ENCODE measurements at places on chromosomes 7 and 10. TPM values are rescaled to one million over a fixed set of nuclear protein-coding genes. Genes with fewer than 3 reads are reported as not detected.

- DNase-seq = no peak
These were observed 67.8 kb downstream of the DOCK4 start for GRCh38 chr7:112138325-112138852.

DNA sequence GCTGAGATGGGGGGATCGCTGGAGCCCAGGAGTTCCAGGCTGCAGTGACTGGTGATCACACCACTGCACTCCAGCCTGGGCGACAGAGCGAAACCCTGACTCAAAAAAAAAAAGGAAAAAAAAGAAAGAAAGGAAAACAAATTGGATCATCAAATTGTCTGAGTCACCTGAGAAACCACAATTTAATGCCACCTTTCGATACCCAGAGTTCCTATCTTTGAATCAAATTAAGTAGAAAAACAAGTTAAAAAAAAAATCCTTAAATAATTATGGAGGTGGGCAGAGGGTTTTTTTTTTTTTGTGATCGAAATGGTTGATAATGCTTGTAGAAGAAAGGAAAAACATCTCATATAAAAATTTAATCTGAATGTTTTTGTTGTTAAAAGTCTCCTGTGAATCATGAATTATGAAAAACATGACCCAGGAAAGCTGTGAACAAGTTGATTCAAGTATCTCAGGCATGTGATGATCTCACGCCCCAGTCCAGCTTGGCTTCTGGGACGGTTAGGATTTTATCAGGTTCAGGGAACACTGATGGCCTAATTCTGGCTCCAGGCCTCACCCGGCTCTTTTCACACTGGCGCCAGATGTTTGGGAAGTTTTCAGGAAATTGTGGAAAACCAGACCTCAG lies 25.3 kb upstream of the CUX1 start:
- no peak for DNase-seq

DNA sequence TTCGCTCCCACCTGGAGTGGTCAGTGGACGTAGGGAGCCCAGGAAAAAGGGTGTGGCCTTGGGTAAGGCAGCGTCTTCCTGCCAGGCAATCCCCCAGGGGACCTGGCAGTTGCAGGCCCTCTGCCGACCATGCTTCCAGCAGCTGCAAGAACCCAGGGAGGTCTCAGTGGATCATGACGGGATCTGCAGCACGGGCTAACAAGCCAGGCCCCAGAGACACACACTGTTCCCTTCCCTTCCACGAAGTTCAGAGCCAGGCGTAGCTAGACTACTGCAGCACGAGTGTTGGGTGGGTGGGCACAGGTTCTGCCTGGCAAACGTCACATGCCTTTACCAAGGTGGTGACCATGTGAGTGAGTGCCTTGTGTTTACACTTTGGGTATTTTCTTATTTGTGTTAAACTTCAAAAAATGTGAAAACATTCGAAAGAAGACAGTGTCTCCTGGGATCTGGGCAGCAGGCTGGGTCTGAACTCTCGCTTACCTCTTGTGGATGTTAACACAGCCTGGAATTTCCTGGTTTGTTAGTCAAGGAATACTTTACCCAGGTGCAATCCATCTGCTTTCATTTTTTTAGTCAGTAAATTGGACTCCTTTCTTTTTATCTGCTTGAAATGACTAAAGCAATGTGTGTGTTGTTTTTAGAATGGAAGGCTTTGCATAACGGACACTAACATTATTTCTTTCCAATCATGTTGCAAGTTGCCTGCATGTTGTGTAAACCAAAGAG lies 48.2 kb upstream of the VIPR2 start:
- DNase-seq = no peak

DNA sequence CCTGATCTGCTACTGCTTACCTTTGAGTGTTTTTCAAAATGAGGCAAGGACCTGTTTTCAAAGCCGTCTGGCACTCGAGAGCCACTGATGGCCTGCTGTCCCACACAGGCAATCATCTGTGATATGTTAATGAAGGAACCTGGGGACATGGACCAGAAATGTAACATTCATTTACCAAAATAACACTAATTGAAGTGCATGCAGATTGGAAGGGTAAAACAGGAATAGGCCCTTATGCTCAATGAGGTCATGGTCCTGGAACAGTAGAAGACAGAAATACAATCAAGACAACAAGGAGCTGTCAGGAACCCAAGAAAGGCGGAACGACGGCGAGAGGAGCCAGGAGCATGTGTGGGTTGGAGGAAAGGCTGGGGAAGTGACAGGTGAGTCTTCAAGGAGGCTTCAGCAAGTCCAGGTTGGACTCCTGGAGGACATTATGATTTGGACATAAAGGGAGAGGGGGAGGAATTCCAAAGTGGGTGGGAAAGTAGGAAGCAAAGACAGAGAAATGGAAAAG lies 28.3 kb downstream of the POLR3A start:
- DNase-seq = no peak

- DNase-seq = no peak
These were observed 72.5 kb upstream of the NKX6-2 start for GRCh38 chr10:132858121-132859081.

- no peak for DNase-seq
These were observed 2.9 kb upstream of the TMEM72 start for GRCh38 chr10:44908066-44908749.

- no peak for DNase-seq
These were observed 16.7 kb downstream of the SEC31B start for GRCh38 chr10:100502926-100503494.

GRCh38 chr10:23331567-23332301 lies 12.9 kb downstream of the C10orf67 start:
- DNase-seq = no peak

GRCh38 chr10:53130337-53130736 lies 357.8 kb upstream of the MBL2 start:
- no peak for DNase-seq

- no peak for DNase-seq
These were observed 209.9 kb downstream of the SEMA3E start for GRCh38 chr7:83439026-83439425.

GRCh38 chr10:104028146-104028545 lies 57.5 kb downstream of the COL17A1 start:
- peak; percentile 58 for DNase-seq

DNA sequence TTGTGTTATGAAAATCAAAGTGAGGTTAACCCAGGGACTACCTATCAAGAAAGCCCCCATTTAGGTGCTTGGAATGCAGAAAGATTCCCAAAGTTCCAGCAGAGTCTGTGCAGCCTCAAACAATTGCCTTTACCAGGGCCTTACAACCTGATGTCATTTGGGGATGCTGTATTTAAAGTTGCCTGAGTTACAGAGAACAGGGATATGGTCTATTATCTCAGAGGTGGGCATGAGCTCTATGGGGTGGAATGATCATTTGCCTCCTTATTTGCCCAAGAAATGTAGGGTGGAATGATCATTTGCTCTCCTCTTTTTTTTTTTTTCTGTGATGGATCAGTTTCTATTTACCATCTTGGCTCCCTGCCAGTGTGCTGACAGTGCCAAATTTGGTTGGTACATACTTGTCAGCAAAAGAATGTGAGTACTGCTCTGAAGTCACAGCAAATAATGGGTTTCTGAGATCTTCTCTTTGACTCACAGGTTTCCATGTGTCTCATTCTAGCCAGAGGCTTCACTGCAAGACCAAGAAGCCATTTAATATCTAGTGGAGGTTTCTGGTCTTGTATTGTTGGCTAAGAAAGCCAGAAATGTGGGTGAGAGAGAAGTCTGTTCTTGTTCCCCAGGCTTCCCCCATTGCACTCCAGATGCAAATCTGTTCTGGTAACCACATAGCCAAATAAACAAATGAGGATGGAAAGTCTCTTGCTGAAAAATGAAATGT lies 45.5 kb upstream of the ZNRF2 start:
- peak; percentile 55 for DNase-seq

- DNase-seq = no peak
These were observed 32.2 kb downstream of the EBLN1 start for GRCh38 chr10:22185586-22185985.

DNA sequence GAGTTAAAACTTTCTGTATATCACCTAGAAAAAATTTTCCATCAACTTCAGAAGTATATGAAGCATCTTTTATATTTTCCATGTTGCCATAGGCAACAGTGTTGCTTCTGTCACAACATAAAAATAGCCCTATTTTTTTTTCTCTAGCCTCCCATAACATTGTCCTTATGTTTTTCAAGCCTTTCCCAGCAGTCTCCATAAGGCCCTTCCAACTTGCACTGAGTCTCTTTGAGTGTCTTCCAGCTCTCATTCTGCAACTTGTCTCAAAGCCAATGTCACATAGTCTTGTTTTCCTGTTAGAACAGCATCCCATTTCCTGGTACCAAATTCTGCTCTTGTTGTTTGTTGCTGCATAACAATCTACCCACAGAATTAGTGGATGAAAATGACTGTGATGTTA lies 1055.5 kb upstream of the GHITM start:
- DNase-seq = no peak

- DNase-seq = no peak
These were observed 315.2 kb upstream of the ZNF32 start for GRCh38 chr10:43963793-43964425.

DNA sequence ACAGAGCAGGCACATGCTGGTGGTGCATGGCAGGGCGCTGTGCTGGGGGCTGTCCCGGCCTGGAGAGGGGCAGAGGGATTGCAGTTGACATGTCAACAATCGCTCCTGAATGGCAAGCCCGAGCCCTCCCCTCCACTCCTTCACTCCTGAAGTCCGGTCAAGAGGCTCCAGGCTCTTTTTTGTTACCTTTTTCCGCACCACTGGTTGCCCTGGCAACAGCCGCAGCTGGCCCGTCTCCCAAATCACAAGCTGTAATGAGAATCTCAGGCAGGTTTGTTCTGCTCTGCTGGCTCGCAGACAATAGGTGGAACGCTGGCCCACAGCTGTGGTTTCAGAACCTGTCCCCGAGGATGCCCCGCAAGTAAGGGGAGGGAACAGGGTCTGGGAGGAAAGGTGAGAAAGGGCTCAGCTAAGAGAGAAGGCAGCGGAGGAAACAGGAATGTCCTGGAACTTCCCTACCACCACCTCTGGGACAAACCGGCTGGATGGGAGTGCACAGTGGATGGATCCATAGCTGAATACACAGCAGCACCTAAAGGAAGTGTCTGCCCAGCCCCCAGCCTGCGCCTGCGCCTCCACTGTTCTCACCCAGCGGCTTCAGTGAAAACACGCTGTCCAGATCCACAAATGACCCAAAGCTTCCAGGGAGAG lies 58.9 kb downstream of the CALML3 start:
- DNase-seq = no peak

The ASNS gene
- polyA plus RNA-seq = 73.7 TPM

The OR6B1 gene
- polyA plus RNA-seq = not detected

The SLC26A3 gene
- polyA plus RNA-seq = not detected

The PPP1R17 gene
- polyA plus RNA-seq = not detected

Data from A549 (cell line).